Cortex of kidney (tissue), 1 donor: ENCODE measurements at places on chromosomes 2 and 18.

GRCh38 chr2:10900216-10901109, 11.3 kb upstream of the KCNF1 start:
- DNase-seq, result no peak

DNA sequence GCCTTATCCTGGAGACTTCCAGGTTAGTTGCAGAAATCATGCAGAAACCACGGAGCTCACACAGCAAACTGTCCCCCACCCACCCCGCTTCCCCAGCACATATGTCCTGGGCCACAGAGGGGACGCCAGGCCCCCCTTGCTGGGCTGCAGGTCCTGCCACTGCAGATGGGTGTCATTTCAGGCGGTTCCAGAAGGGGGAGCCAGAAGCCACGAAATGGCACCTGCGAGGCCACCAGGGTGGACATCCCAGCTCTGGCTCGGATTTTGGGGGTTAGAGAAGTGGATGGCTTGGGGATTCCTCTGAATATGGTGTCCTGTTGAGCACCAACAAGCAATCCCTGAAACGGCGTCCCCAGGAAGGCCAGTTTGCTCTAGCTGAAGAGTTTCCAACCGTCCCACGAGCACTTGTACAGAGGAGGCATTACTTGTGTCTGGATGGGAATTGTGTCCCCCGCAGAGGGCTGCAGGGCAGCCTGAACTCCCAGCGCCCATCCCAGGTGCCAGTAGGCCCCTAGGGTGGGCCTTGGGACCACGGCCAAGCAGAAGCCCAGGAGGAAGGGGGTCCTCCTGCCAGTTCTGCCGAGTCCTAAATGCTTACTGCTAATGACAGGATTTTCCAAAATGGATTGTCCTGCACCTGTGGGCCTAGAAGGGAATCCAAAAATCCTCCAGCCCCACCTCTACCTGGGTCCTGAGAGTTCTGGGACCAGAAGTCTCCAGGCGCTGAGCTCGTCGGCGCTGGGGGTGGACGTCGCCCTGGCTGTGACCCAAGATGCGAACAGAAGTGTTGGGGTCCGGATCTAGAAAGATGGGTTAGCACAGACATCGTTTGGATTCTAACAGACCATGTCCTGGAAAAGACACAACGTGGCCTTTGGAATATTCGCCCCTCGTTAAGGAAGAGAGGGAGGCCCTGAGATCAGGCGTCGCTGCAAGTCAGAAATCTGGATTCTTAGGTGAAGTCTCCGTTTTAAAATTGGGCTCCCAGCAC, 14.6 kb upstream of the NFATC1 start:
- DNase-seq, result no peak

- no peak for DNase-seq
These were observed 77.4 kb upstream of the OSR1 start for GRCh38 chr2:19435815-19436214.

GRCh38 chr2:2832657-2833056, 501.6 kb upstream of the MYT1L start:
- DNase-seq, result no peak

DNA sequence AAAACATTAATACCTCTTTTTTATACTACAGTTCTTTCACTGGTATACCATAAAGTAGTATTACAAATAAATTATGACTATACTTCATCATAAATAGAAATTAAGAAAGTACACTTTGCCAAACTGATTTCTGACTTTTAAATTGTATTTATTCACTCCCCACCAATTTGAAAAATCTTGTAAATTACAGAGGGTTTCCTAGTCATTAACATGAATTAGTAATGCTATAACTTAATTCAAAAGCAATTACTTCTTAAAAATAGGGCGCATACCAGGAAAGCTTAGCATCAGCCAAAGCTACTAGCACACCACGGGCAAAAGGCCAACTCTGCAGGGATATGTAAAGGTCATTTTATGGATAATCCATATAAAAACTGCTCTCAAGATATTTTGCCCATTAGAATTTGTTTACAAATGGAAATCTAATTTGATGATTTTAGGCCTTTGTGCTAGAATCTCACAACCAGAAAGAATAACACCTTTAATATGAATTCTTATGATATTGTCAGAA, 142.3 kb downstream of the PIGN start:
- DNase-seq, result no peak

DNA sequence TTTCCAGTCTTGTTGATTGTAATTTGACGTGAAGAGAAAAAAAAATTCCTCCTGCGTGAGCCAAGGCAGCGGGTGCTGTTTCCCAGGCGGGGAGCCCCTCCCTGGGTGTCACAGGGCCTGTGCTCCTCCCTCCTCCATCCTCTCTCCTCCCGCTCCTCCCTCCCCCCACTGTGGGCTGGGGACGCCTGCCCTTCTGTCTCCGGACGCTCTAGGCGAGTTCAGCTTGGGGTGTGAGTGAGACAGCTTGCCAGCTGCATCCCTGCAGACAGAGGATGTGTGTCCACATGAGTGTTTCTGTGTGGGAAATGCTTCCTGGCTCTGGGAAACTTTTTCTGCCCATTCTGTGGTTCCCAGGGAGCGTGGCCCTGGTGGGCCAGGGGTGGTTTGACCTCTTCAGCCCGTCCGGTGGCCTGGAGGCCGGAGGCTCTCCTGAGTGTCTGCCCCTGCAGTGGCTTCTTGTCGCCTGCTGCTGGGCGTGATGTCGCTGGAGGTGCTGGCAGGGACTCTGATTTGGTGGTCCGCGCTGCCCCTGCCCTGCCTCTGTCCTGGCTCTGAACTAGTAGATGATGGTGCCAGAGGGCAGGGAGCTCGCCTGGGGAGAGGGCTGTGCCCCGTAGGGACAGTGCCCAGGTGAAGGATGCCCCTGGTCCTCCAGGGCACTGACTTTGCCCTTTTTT, 96.4 kb downstream of the USP40 start:
- no peak for DNase-seq

DNA sequence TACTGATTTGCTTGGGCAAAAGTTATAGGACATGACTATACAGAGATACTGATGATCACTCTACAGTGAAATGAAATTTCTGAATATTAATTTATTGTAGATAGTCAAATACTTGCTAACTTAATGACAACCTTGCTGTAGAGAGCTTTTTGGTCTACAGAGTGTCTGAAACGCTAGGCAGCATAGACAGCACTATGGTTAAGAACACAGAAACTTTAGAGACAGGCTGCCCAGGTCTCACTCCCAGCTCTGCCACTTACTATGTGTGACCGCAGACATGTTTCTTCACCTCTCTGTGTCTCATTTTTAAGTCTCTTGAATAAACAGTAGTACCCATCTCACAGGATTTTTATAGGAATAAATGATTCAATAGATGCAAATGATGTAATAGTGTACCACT, 247.0 kb downstream of the TCF4 start:
- no peak for DNase-seq

GRCh38 chr2:212274215-212274614, 264.4 kb downstream of the ERBB4 start:
- DNase-seq, result no peak

GRCh38 chr2:107132070-107132469, 246.1 kb upstream of the ST6GAL2 start:
- DNase-seq, result no peak
